ENCODE measurements at places on chromosomes 1 and 21. TPM values are rescaled to one million over a fixed set of nuclear protein-coding genes. Genes with fewer than 3 reads are reported as not detected.

- H3K4me1 ChIP-seq: peaks cover 2% of the 10 kb centered on the region
- DNase-seq: no peak
- peaks cover 2% of the 10 kb centered on the region for H3K36me3 ChIP-seq
- peaks cover 20% of the 10 kb centered on the region for H3K27me3 ChIP-seq
- no peak overlapping the region for H3K27ac ChIP-seq
These were observed 71.0 kb upstream of the ATF3 start for GRCh38 chr1:212537610-212538009.

- H3K4me1 ChIP-seq: no peaks in the 10 kb centered on the region
- H3K27ac ChIP-seq: no peak overlapping the region
- H3K36me3 ChIP-seq: no peaks in the 10 kb centered on the region
These were observed 711.2 kb downstream of the MRPL39 start for GRCh38 chr21:24895885-24896734.

The GJB4 gene
- total RNA-seq: not detected

GRCh38 chr1:167371030-167371429 lies 147.3 kb downstream of the CD247 start:
- no peak for DNase-seq
- H3K36me3 ChIP-seq: peaks cover 19% of the 10 kb centered on the region
- no peak overlapping the region for H3K27ac ChIP-seq
- no peaks in the 10 kb centered on the region for H3K27me3 ChIP-seq
- no peaks in the 10 kb centered on the region for H3K4me1 ChIP-seq

DNA sequence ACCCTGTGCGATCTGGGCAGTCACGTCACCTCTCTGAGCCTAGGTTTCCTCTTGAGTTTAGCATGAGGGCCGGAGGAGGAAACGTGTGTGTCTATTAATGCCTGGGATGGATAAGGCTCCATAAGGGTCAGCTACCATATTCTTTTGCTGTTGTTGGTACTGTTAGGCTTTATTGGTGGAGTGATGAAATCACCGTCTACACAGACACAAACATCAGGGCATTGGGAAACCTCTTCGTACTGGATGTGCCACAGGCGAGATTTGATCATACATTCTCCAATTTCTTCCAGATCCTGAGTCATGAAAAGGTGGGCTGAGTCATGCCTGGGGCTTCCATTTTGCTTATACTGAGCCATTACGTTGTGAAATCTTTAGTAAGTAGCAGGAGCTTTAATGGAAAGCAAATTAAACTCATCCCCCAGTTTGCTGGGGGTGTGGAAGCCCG lies 24.9 kb upstream of the GRHL3 start:
- no peaks in the 10 kb centered on the region for H3K4me1 ChIP-seq
- no peaks in the 10 kb centered on the region for H3K36me3 ChIP-seq
- no peak overlapping the region for H3K4me3 ChIP-seq

DNA sequence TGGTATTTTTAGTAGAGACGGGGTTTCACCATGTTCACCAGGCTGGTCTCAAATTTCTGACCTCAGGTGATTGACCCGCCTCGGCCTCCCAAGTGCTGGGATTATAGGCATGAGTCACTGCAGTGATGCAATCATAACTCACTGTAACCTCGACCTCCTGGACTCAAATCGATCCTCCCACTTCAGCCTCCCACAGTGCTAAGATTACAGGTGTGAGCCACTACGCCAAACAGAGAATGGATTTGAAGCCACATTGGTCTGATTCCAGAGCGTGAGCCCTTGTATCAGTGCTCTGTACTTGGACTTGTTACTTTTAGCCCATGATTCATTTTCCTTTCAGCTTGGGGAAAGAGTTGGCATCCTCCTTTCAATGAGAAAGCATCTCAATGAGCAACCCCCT lies 14.9 kb upstream of the ZNF683 start:
- H3K27ac ChIP-seq: no peak overlapping the region
- H3K36me3 ChIP-seq: peaks cover 3% of the 10 kb centered on the region
- H3K4me3 ChIP-seq: no peak overlapping the region
- H3K27me3 ChIP-seq: peaks cover 3% of the 10 kb centered on the region

GRCh38 chr21:38293113-38293512 lies 36.3 kb downstream of the KCNJ15 start:
- peaks cover 6% of the 10 kb centered on the region for H3K4me1 ChIP-seq
- no peak overlapping the region for H3K27ac ChIP-seq
- no peak overlapping the region for H3K4me3 ChIP-seq
- H3K36me3 ChIP-seq: peaks cover 1% of the 10 kb centered on the region
- no peaks in the 10 kb centered on the region for H3K27me3 ChIP-seq

DNA sequence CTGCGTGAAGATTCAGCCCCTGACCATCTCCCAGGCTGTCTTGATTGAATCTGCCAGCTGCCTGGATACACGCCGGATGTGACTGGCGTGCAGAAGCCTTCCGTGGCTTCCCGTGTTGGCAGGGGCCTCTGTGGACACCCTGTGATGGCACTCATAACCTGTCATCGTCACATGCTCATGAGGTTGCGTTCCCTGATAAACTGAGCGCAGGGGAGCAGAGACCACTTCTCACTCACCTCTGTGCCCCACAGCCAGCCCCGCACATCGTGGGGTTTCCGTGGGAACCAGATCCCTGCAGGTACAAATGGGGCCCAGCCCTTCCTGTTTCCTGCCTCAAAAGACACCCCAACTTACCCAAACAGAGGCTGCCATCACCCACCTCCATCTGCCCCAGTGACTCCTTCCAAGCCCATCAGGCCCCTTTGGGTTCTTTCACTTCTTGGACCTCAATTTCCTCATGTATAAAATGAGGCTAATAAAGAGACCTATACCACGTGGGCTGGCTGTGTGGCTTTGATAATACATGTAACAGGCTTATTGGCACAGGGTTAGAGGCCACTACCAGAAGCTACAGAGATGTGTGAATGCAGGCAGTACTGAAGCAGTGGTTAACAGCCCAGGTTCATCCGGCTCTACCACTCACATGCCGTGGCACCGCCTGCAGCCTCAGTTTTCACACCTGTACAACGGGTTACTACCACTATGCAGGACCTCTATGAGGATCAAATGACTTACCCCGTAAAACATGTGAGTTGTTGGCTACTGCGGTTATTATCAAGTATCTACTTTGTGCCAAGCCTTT lies 23.6 kb downstream of the HTR6 start:
- no peak for DNase-seq
- no peaks in the 10 kb centered on the region for H3K27me3 ChIP-seq
- H3K36me3 ChIP-seq: peaks cover 40% of the 10 kb centered on the region
- peaks cover 9% of the 10 kb centered on the region for H3K4me1 ChIP-seq
- peak overlapping the region; percentile 74 for H3K27ac ChIP-seq

DNA sequence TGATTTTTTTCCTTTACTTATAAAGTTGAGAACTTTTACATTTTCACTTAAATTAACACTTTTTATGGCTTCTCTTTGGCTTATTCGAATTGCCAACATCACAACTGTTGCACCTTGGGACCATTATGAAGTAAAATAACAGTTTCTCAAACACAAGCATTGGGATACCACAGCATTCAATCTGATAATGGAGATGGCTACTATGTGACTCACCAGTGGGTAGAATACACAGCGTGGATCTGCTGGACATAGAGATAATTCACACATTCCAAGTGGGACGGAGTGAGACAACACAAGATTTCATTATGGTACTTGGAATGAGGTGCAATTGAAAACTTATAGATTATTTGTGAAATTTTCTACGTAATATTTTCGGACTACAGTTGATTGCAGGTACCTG lies 68.0 kb downstream of the ADAMTS1 start:
- H3K36me3 ChIP-seq: no peaks in the 10 kb centered on the region
- H3K27me3 ChIP-seq: peaks cover 9% of the 10 kb centered on the region
- no peaks in the 10 kb centered on the region for H3K4me1 ChIP-seq
- no peak overlapping the region for H3K4me3 ChIP-seq
- no peak overlapping the region for H3K27ac ChIP-seq

The GPA33 gene
- 3.0 TPM for total RNA-seq

GRCh38 chr1:96808191-96808590 lies 86.6 kb downstream of the PTBP2 start:
- H3K36me3 ChIP-seq: peaks cover 47% of the 10 kb centered on the region
- no peak overlapping the region for H3K27ac ChIP-seq
- H3K4me3 ChIP-seq: no peak overlapping the region
- no peaks in the 10 kb centered on the region for H3K27me3 ChIP-seq
- DNase-seq: no peak
- H3K4me1 ChIP-seq: no peaks in the 10 kb centered on the region

DNA sequence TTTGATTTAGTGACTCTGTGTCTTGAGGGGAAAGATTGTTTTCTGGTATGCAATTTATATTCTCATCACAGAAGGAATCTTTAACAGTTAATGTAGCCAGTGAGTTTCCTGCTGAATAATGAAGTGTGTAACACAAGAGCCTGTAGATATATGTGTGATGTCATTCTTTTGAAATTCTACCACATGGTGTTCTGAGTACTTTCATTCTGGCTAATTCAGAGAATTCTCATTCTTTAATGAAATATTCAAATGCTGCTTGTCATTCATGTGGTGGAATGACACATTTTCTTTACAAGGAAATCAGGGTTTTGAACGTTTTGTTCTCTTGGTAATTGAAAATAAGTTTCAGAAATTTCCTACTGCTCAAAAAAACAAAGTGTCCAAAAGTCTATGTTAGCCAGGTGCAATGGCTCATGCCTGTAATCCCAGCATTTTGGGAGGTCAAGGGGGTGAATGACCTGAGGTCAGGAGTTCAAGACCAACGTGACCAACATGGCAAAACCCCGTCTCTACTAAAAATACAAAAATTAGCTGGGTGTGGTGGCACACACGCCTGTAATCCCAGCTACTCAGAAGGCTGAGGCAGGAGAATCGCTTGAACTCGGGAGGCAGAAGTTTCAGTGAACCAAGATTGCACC lies 79.6 kb downstream of the MAP3K21 start:
- H3K4me1 ChIP-seq: peaks cover 12% of the 10 kb centered on the region
- no peaks in the 10 kb centered on the region for H3K36me3 ChIP-seq
- H3K4me3 ChIP-seq: peak overlapping the region; percentile 30
- no peak for DNase-seq

The NTMT2 gene
- not detected for total RNA-seq

DNA sequence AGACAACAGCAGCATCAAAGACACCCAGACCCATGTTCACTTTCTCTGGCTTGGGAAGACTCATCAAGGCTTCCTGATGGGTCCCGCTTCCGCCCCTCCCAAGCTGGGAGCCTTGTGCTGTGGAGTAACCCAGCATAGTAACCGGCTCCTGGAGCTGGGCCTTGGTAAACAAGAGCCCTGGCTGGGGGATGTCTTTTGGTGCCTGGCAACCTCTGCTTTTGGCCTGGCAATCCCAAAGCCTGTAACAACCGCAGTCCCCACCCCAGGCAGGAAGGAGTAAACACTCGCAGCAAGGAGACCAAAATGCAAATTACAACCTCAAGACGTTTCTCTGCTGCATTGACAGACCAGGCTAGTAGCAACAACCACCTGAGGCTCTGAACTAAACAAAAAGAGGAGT lies 16.9 kb upstream of the THRAP3 start:
- no peak overlapping the region for H3K27ac ChIP-seq
- H3K4me1 ChIP-seq: peaks cover 5% of the 10 kb centered on the region
- no peak overlapping the region for H3K4me3 ChIP-seq
- H3K27me3 ChIP-seq: no peaks in the 10 kb centered on the region
- no peaks in the 10 kb centered on the region for H3K36me3 ChIP-seq
- no peak for DNase-seq

- no peaks in the 10 kb centered on the region for H3K27me3 ChIP-seq
- peaks cover 35% of the 10 kb centered on the region for H3K4me1 ChIP-seq
- H3K36me3 ChIP-seq: peaks cover 16% of the 10 kb centered on the region
- peak overlapping the region; percentile 78 for H3K27ac ChIP-seq
- DNase-seq: no peak
These were observed 1.7 kb downstream of the GNB1 start for GRCh38 chr1:1889090-1889750.

- peaks cover 14% of the 10 kb centered on the region for H3K27me3 ChIP-seq
- no peaks in the 10 kb centered on the region for H3K36me3 ChIP-seq
- H3K4me3 ChIP-seq: no peak overlapping the region
- no peak for DNase-seq
- no peak overlapping the region for H3K27ac ChIP-seq
- H3K4me1 ChIP-seq: no peaks in the 10 kb centered on the region
These were observed 90.0 kb downstream of the VWA5B1 start for GRCh38 chr1:20380616-20381035.

DNA sequence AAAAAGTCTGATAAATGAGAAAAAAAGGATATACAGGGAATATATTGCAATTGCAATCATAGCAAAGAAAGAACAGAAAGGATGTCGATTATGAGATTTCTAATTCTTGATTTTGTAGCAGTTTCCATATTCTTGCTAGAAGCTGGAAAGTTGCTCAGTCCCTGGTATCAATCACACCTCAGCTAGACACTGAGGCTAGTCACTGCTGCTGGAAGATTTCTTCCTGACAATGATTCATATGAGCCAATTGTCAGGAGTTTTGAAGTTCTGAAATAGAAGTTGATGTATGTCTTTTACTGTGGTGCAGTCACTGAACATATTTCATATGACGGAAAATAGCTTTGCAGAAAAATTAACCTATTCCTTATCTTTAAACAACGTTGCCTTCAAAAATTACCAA lies 208.4 kb upstream of the C1orf105 start:
- no peak overlapping the region for H3K27ac ChIP-seq
- no peak overlapping the region for H3K4me3 ChIP-seq
- H3K27me3 ChIP-seq: no peaks in the 10 kb centered on the region

DNA sequence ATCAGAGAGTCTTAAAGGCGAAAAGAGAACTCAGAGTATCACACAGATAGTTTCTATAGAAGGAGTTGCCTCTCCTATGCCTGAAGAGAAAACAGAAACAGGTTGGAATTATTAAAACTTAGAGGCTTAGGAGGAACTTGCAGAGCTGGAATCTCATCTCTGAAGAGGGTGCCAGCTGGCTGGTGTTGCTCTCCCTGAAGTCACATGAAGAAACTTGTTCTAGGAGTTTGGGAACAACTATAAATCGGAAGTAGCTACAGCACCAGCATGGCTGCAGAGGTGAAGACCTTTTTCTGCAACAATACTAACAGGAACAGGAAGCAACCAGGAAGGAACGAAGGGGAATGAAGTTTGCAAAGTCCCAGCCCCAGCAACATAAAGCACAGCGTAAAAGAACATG lies 35.8 kb downstream of the FMO3 start:
- no peak for DNase-seq
- H3K4me1 ChIP-seq: no peaks in the 10 kb centered on the region
- H3K27me3 ChIP-seq: peaks cover 3% of the 10 kb centered on the region
- no peak overlapping the region for H3K27ac ChIP-seq

The DMBX1 gene
- total RNA-seq: 0.11 TPM

DNA sequence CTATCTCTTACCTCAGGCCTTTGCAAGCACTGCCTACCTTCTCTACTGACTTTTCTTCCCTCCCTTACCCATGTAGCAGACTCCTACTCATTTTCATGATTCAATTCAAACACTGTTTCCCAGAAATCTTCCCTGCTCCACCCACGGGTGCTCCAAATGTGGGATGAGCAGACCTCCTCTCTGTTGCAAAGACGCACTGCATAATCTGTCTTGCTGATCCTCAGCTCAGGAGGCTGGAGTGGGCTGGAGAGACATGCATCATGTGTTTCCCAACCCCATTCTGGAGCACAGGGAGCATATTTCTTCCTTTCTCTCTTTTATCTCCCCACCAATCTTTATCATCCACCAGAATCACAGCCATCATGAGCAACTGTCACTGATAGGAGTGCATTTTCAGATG lies 459.9 kb upstream of the NFIA start:
- no peaks in the 10 kb centered on the region for H3K4me1 ChIP-seq
- DNase-seq: no peak
- H3K4me3 ChIP-seq: no peak overlapping the region
- H3K36me3 ChIP-seq: no peaks in the 10 kb centered on the region
- H3K27ac ChIP-seq: no peak overlapping the region

GRCh38 chr1:15246960-15247614 lies at the start of gene FHAD1:
FHAD1 (plus strand) TSS chr1:15247223; CDS start chr1:15251785, 4,562 bp downstream.
- peak; percentile 61 for DNase-seq
- peaks cover 45% of the 10 kb centered on the region for H3K4me1 ChIP-seq
- H3K4me3 ChIP-seq: peak within 1 kb of the TSS; percentile 48
- H3K27me3 ChIP-seq: peaks cover 44% of the 10 kb centered on the region

GRCh38 chr1:182169203-182169602 lies 107.7 kb upstream of the ZNF648 start:
- peaks cover 8% of the 10 kb centered on the region for H3K27me3 ChIP-seq
- H3K27ac ChIP-seq: no peak overlapping the region
- H3K4me1 ChIP-seq: peaks cover 8% of the 10 kb centered on the region

The SYCP1 gene
- not detected for total RNA-seq

Measured in activated naive CD8-positive, alpha-beta T cell treated with anti-CD3 and anti-CD28 coated beads, Interleukin-2, amount 10 ng/mL, durations not matched to agents 7 days and 5 days (primary cell).